Upper lobe of right lung (tissue), 1 donor: ENCODE measurements at places on chromosomes 12 and 14.

DNA sequence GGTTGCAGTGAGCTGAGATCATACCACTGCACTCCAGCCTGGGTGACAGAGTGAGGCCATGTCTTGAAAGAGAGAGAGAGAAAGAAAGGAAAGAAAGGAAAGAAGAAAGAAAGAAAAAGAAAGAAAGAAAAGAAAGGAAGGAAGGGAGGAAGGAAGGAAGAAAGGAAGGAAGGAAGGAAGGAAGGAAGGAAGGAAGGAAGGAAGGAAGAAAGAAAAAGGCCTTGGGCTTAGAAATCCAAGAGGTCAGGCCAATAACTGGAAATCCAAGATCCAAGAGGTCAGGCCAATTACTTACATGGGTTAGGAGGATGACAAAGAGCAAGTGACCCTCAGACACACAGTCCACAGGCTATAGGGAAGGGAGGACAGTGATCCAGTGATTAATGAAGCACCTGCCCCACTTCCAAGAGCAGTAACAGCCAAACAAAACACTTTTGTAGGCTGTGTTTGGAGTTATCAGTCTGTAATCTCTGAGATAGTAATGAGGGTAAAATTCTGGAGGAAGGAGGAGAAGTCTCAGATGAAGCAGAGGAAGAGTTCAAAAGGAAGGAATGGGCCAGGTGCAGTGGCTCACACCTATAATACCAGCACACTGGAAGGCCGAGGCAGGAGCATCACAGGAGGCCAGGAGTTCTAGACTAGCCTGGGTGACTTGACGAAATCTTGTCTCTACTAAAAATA lies 32.2 kb upstream of the SPTLC2 start:
- DNase-seq: no peak

DNA sequence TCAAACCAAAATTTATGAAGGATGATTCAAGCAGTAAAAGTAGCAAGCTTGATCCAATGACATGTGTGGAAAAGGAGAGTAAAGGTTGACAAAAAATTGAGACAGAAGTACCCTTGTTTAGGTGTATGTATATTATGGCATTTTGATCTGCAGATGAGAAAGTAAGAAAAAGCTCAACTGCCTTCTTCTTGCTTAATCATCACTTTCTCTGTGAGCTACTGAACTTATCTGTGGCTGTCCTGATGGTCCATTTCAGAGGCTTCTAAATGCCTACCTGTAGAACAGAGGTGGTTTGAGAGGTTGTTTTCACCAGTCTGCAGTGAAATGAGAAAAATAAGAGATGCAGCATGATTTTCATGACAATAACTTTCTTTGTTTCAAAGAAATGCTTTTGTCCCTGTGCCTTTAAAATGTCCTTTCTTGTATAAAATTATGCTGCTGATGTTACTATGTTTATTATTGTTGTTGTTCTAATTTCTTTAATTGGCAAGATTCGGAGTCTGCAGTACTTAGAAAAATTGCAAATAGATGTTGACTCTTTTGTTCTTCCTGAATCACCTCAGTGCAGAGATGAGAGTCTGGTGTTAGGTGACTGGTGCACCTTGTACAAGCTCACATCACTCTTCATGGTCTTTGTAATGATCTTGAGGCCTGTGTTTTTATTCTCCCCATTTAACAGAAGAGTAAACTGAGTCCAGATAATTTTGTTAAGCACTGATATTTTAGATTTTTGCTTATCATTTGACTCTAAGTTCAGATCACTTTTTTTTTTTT lies 821.9 kb downstream of the VRK1 start:
- DNase-seq: no peak

DNA sequence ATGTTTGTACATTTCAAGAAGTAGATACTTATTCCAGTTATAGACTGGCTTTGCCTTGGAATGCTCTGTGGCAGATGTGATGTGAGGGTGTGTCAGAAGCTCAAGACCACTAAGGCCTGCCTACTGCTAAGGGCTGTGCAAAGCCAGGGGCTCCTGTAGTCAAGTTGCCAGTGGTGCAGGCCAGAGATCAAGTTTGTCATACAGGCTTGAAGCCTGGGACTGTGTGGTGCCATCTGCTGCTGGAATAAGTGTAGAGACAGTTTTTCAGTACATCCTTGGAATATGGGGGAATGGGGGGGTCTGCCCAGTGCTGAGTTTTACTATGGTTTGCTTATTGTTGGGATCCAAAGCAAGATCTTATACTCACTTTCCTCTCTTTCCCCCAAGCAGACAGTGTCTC lies 649.9 kb upstream of the FOXG1 start:
- no peak for DNase-seq

- DNase-seq: no peak
These were observed 74.3 kb downstream of the SSPN start for GRCh38 chr12:26269562-26270284.

DNA sequence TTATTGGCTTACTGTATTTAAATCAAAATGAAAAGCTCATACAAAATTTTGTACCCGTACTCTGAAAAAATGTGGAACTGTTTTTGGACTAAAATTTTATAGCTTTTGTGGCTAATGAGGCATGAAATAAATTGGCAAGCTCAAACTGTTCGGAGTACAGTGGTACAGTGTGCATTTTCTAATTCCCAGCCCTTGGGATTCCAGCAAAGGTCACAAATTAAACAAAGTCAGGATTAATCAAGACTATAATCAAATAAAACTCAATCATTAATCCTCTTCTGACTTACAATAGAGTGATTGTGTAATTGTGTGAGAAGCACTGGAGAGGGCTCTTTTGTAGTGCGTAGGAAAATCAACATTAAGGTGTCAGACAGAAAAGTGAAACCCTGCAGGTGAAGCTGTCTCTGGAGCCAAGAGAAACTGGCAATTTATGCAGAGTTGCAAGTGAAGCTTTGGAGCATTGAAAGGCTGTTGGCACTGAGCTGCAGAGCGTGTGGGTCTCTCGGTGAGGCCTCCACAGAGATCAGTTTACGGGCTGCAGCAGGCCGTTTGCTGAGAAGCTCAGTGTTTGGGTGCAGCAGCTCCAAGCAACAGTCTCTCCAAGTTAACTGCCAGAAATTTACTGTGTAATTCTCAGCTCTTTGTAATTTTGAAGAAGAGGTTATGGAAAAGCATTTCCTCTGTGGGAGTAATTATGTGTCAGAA lies 275.9 kb downstream of the FBXL14 start:
- no peak for DNase-seq

- DNase-seq: no peak
These were observed 711 bp downstream of the MARS1 start for GRCh38 chr12:57488402-57489156.

- DNase-seq: no peak
These were observed 23.3 kb downstream of the ZFYVE21 start for GRCh38 chr14:103738701-103739451.

- DNase-seq: no peak
These were observed 117.2 kb downstream of the SAMD4A start for GRCh38 chr14:54683882-54684794.

DNA sequence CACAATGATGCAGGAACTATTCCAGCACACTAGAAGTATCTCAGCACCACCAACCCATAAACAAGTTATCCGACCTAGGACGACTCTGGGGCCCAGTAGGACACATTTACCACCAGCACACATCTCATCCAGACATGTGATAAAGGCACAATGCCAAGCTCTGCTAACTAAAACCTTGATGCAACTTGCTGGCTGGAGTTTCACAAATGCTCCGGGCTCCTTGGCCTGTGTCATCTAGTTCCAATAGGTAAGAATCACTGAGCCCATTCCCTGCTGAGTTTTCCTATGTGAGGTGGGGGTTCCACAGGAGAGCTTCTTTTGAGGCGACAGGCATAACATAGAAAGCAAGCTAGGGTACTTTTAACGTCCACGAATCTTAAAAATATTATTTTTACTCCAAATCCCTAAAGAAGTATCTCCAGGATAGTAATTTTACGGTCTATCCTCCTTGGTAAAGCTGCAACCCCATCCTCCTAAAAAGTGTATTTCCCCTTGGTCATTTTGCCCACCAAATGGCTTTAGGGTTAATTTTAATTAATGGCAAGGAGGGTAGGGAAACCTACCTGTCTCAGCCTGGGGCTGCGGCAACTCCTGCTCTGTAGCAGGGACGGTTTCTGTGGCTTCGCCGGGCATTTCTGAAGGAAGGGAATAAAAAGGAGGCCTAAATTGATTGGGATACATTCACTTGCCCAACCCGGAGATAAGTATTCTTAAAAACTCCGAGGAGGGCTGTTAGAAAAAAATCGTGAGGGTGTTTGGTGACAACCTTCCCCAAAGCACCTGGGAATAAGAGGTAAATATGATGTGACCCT lies 1.0 kb downstream of the NACA start:
- DNase-seq: peak; percentile 51

- no peak for DNase-seq
These were observed 270.5 kb downstream of the DUSP6 start for GRCh38 chr12:89081719-89082369.

DNA sequence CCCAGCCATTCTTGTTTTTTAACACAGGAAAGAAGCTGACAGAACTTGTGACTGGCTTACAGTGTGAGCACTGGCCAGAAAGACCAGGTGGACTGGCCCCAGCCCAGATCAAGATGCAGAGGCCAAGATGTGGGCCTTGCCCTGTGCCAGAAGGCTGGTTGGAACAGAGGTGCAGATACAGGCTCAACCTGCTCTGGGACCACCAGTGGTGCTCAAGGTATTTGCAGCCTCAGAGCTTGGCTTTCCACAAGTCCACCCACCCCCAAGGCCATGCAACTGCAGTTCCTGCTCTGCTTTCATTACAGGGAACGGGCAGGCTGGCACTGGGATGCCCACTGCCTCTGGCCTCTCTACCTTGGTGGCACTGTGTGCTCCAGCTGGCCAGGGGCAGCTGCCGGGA lies 23.3 kb downstream of the ZFC3H1 start:
- DNase-seq: no peak

- peak; percentile 19 for DNase-seq
These were observed 162.2 kb downstream of the ADGRD1 start for GRCh38 chr12:131115766-131116467.

DNA sequence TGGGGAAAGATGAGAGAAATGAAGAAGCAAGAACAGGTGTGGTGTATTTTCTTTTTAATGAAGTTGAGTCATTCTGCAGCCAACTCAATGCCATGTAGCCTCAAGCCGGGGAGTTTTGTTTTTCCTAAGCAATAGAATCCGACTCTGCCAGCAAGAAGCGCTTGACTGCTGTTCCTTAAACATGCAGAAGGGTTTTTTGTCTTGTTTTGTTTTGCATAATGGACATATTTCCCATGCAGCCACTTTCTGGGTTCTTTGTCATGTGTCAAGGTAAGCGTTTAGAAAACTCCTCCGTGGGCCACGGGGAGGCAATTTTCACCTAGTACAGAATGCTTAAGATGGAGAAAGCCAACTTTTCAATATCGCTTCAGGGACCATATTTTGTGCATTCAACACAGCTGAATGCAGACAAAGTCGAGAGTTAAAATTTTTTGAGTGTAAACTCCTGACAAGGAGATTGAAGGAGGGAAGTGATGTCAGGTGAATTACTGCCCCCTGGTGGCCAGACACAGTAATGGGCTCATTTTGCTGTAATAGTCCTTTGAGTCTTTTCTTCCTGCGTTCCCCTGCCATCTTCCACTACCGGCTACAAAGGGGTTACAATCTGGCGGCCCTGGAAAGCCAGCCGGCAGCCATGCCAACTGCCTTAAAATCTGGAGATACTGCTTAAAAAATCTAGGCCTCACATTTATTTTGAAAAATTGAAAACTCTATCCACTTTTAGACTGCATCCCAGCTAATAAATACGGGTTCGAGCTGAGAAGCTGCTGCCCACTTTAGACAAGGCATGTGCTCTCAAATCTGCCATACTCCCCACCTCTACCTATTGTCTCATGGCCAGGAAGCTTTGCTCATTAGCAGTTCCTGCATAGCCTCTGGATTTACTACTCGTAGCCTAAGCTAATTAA lies 3.2 kb upstream of the FICD start:
- no peak for DNase-seq

DNA sequence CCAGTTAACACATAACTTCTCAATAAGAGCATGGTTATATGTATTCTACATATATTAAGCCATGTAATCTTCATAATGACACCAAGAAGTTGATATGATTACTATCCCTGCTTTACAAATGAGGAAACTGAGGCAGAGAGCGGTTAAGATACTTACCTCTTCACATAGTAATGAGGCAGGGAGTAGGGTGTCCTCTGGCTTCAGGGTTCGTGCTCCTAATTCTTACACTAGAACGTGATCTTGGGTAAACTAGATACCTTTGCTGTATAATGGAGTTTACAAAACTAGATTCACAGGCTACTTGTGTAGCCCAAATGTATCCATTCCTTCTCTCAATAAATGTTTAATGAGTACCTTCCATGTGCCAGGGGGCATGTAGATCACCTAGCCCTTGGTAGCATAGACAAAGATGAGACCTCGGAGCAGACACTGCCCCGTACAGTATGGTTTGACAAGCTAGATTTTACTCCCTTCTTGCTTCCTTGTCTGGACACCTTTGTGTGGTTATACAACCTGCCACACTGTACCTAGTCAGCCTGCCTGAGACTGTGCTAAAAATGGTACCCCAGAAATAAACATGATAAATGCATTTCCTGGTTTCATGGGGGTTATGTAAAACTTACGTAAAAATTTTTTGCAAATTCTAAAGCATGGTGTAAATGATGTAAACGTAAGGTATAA lies 991.8 kb downstream of the VRK1 start:
- DNase-seq: no peak

- no peak for DNase-seq
These were observed 8.8 kb downstream of the RASSF3 start for GRCh38 chr12:64618953-64619590.
